ENCODE measurements at places on chromosomes 6 and 20.
A peak's percentile ranks its signal among the peaks of the same experiment; 100 is the strongest.

DNA sequence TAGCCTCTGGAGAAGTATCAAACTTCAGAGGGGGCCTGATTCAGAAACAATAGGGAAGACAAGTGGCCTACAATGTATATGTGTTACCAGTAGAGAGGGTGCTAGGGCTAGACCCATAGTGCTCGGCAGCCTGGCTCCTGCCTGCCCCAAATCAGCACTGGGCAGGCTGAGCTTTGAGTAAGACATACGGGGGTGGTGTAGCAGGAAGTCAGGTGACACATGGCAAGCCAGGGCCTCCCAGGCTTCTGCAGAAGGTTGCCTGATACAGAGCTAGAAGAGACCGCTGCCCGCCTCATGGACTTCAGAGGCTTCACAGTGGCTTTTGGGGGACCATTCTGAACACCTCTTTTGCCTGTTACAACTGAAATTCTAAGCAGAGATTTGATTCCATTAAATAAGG, 43.4 kb downstream of the RALY start:
- peak; percentile 55 for DNase-seq

- DNase-seq = no peak
Observed at GRCh38 chr6:114249522-114249921, 93.3 kb downstream of the HS3ST5 start.

GRCh38 chr20:17541996-17542395, 10.8 kb upstream of the BFSP1 start:
- no peak for DNase-seq

DNA sequence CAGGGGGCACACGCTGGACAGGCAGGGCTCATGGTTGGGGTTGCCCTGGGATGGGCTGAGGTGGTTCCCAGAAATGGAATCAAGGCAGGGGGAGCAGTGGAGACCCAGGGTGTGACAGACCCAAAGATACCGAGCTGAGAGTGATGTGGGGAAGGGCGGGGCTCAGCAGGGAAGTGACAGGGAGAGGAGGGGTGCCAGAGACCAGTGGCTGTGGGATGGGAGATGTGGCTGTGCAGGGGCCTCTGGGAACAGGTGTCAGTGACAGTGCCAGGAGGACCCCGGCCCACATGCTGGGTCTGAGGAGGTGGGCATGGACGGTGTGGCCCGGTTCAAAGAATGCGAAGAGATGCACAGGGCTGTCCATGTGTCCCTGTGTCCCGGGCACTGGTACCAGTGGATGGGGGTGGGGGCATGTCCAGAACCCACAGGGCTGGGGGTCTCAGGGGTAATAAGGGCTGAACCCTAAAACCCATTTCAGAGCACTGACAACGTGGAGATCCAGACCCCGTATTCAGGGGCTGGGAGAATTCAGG, 1.0 kb downstream of the CABLES2 start:
- DNase-seq = no peak

GRCh38 chr6:125528621-125529041, 220.8 kb upstream of the HEY2 start:
- no peak for DNase-seq

- no peak for DNase-seq
Observed at GRCh38 chr6:148790404-148790803, 43.6 kb downstream of the UST start.

DNA sequence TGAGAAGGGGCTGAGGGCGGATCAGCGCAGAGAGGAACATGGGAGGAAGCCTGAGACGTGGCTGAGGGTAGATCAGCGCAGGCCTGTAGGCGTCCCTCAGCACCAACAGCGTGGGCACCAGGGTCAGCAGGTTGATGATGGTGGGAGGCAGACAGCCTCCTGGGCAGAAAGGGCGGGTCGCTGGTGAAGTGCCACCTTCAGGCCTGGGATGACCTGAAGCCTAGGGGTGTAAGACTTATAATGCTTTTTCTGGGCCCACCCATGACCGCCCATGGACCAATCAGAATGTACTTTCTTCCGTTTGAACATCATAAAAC, 462.1 kb downstream of the TBC1D32 start:
- DNase-seq = no peak

DNA sequence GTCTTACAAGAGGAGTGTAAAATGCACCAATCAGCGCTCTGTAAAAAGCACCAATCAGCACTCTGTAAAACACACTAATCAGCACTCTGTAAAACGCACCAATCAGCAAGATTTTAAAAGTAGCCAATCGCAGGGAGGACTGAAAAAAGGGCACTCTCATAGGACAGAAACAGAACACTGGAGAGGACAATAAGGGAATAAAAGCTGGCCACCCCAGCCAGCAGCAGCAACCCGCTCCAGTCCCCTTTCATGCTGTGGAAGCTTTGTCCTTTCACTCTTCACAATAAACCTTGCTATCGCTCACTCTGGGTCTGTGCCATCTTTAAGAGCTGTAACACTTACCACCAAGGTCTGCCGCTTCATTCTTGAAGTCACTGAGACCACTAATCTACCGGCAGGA, 1.7 kb upstream of the AIG1 start:
- DNase-seq = no peak

GRCh38 chr6:23316131-23316530, 746.8 kb downstream of the HDGFL1 start:
- DNase-seq = no peak

DNA sequence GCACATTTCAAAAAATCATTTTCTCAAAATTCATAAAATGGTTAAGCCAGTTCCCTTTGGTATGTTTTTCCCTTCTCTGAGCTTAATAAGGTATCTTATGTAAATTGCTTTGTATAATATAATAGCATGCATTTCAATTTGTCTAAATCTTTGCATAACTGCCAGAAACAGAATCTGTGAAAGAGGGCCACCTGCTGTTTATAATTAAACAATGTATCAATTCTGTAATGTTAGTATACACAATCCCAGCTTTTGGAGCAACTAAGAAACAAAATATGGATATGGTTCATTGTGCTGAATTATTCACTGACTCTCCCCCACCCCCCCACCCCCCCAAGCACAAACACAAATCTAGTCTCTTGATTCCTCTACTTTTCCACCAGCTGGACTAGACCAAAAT, 54.8 kb downstream of the GPX5 start:
- DNase-seq = no peak

DNA sequence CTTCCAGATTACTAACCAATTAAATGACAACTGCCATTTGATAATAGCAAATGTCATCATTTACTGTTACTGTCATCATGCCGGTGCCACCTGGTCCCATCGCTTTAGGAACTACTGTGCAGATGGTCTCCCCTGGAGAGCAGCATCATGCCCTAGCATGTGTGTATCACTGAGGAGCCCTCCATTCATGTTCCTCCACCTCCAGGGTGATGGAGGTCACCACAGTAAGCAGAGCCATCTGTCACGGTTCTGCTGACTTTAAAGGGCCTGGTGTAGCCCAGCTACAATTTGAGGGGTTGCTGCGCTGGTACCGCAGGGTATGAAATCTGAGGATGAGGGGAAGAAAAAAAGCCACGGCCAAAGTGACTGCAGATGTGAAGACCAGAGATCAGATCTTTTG, 118.8 kb upstream of the KCNK16 start:
- DNase-seq = no peak

- no peak for DNase-seq
Observed at GRCh38 chr6:22658934-22659333, 89.6 kb downstream of the HDGFL1 start.

- peak; percentile 70 for DNase-seq
Observed at GRCh38 chr20:48904566-48905296, 16.8 kb upstream of the ARFGEF2 start.

- no peak for DNase-seq
Observed at GRCh38 chr6:139152892-139153271, 18.0 kb downstream of the HECA start.

DNA sequence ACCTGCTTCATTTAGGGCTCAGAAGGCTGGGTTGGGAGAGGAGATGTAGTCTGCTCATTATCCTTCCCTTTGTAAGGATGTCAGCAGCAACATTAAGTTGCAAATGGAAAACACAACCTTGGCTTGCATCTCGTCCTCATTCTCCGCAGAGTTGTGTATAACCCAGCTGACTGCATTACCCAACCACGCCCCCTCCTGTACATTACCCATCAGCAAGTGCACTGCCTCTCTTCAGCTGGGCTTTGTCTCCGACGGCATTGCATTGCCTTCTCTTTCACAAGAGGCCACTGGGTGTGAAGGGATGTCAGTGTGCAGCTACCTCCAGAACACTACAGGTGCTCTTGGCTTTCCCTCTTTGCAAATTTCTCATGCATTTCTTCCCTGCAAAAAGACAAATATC, 128.7 kb upstream of the TSHZ2 start:
- DNase-seq = no peak

- DNase-seq = no peak
Observed at GRCh38 chr20:47974234-47974878, 189.1 kb upstream of the SULF2 start.

DNA sequence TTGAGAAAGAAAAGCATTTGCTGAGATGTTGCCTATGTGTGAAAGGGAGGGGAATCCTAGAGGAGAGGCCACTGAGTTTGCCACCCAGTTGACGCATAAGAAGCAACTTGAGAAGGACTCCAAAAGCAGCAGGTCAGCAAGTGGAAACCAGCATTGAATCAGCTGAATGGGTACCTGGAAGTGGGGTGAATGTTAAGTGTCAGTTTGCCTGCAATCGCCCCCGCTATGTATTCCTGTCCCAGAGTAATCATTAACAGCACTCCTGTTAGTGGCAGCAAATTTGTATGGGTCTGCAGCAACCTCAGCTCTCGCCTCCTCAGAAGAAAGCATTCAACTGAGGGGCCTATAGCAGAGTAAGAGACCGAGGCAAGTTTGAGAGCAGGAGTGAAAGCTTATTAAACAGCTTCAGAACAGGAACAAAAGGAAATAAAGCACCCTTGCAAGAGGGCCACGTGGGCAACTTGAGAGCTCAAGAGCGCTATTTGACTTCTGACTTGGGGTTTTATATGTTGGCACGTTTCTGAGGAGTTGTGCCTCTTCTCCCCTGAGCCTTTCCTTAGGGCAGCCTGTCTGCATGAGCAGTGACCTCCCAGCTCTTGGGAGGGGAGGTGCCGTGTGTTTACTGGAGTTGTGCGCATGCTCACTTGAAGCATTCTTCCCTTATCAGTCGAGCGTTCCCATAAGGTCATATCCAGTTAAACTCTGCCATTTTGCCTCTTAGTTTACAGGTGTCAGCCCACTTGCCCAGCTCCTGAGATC, 122.6 kb upstream of the PHACTR1 start:
- DNase-seq = no peak

- DNase-seq = peak; percentile 72
Observed at GRCh38 chr20:49713753-49714712, at the start of gene B4GALT5. Gene B4GALT5 (minus strand): TSS chr20:49713878. CDS start chr20:49713690, 188 bp downstream.

DNA sequence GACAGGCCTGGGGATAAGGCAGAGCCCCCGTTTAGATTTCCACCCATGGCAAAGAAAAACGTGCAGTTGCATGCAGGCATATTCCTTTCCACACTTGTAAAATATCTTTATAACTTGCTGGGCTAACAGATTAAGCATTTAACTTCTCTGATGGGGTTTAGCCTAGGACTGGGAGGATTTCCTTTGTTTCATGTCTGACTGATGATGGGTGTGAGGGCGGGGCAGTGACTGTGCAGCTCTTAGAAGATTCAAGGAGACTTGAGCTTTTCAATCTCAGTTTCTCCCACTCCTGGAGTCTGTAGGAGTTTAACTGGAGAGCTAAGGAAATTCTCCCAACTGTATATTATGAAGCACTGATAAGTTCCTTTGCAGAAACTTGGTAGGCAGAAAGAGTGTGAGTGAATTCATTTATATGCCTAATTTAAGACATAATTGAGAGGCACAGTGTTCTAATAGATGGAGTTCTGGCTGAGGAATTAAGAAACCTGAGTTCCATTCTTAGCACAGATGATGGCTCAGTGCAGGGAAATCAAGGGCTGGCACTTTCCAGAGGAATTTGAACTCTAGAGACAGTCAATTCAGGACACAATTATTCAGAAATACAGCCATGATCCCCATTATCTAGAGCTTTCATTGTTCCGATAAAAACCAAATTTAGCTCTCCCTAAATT, 214.6 kb upstream of the CNR1 start:
- no peak for DNase-seq

GRCh38 chr6:147133669-147134068, 70.5 kb upstream of the STXBP5 start:
- DNase-seq = no peak

DNA sequence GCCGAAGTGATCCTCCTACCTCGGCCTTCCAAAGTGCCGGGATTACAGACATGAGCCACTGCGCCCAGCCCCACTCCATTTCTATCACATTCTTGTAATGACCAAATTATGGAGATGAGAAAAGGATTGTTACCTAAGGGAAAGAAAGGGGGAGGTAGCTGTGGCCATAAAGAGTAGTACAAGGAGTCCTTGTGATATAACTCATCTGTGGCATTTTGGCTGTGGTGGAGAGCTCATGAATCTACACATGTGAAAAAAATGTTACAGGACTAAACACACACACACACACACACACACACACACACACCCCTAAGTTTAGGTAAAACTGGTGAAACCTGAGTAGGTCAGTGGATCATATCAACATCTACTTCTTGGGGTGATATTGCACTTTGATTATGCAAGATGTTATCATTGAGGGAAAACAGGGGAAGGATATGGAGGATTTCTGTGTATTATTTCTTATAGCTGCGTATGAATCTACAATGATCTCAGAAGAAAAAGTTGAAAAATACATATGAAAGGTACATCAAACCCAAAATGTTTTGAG, 251.5 kb downstream of the TSHZ2 start:
- no peak for DNase-seq

- no peak for DNase-seq
Observed at GRCh38 chr20:62067547-62068260, 2.0 kb upstream of the TAF4 start.

DNA sequence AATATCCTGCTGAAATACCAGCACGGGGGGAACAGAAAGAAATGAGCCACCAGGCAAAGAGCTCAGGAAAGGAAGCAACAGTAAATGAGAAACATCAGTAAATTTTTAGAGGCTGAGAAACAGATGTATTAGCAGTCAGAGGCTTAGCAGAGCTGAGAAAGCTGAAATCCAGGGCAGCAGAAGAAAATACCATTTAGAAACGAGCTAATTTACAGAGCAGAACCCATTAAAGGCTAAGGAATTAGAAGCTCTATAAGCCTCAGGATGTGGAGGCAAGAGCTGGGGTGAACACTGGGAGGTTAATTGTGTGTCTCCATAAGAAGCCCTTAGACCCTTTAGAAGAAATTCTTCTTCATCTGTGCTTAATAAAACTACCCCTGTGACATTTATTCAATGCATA, 178.6 kb upstream of the RGS17 start:
- no peak for DNase-seq

GRCh38 chr20:844473-845225, 11.1 kb downstream of the FAM110A start:
- DNase-seq = peak; percentile 91

DNA sequence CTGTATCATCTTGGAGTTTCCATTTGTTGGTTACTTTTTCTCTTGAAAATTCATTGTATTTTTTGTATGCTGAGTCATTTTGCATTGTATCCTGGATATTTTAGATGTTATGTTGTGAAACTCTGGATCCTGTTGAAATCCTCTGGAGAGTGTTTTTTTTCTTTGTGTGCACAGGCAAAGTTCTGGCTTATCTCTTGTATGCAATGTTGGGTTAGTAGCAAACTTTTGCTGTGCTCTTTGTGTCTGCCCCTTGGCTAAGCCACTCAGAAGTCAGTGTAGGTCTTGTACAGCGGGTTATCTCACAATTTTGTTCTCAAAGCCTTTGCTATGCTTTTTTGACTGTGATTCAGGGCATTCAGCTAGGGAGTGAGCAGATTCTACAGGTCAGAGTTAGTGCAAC, 29.1 kb upstream of the LMBRD1 start:
- no peak for DNase-seq
